ENCODE measurements at places on chromosomes 7 and 10. TPM values are rescaled to one million over a fixed set of nuclear protein-coding genes. Genes with fewer than 3 reads are reported as not detected.

Gene FAM237B
- not detected for polyA plus RNA-seq

Gene GTF2IRD2
- polyA plus RNA-seq = 18.1 TPM

Gene NRCAM
- 21.9 TPM for polyA plus RNA-seq

Gene DOCK4
- polyA plus RNA-seq = 9.7 TPM

Gene MOGAT3
- 0.10 TPM for polyA plus RNA-seq

Gene KAZALD1
- 63.9 TPM for polyA plus RNA-seq

Gene GPR15LG
- not detected for polyA plus RNA-seq

Gene SPDYE2
- polyA plus RNA-seq = 4.5 TPM

Gene GNGT1
- not detected for polyA plus RNA-seq

Gene ZPBP
- polyA plus RNA-seq = not detected

Gene STK31
- 1.2 TPM for polyA plus RNA-seq

Gene HECTD2
- 12.5 TPM for polyA plus RNA-seq

Gene BLVRA
- 29.4 TPM for polyA plus RNA-seq

Gene RAB19
- not detected for polyA plus RNA-seq

Gene OPN4
- 0.87 TPM for polyA plus RNA-seq

Gene HOGA1
- polyA plus RNA-seq = 0.41 TPM

Gene VWDE
- 5.8 TPM for polyA plus RNA-seq

Gene ZCWPW1
- polyA plus RNA-seq = 8.2 TPM

Gene MYO1G
- polyA plus RNA-seq = 0.68 TPM

Gene THSD7A
- polyA plus RNA-seq = 3.4 TPM

Gene COL26A1
- polyA plus RNA-seq = 3.4 TPM

Gene XPNPEP1
- polyA plus RNA-seq = 61.9 TPM

Gene HECW1
- not detected for polyA plus RNA-seq

Gene MET
- 13.8 TPM for polyA plus RNA-seq

Gene TMEM236
- 0.66 TPM for polyA plus RNA-seq

Gene DMTF1
- polyA plus RNA-seq = 79.0 TPM

Gene ANKRD1
- 118 TPM for polyA plus RNA-seq

Gene GDF2
- polyA plus RNA-seq = not detected
